Muscle of leg (tissue), 16 donors: ENCODE measurements at places on chromosomes 2 and 18.
A peak's percentile ranks its signal among the peaks of the same experiment; 100 is the strongest.

DNA sequence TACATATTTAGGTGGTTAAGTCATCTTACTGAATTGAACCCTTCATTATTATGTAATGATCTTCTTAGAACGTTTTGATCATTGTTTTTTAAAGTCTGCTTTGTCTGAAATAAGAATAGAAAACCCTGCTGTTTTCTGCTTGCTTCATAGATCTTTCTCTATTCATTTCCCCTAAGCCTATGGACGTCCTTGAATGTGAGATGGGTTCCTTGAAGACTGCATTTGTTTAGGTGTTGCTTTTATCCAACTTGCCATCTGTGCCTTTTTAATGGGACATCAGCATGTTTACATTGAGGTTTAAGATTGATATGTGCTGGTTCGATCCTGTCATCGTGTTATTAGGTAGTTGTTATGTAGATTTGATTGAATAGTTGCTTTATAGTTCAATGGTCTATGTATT lies 95.4 kb downstream of the SNTG2 start:
- H3K36me3 ChIP-seq: no peaks in the 10 kb centered on the region
- H3K27ac ChIP-seq: no peak overlapping the region
- H3K4me3 ChIP-seq: no peak overlapping the region
- H3K27me3 ChIP-seq: no peaks in the 10 kb centered on the region
- DNase-seq: no peak

DNA sequence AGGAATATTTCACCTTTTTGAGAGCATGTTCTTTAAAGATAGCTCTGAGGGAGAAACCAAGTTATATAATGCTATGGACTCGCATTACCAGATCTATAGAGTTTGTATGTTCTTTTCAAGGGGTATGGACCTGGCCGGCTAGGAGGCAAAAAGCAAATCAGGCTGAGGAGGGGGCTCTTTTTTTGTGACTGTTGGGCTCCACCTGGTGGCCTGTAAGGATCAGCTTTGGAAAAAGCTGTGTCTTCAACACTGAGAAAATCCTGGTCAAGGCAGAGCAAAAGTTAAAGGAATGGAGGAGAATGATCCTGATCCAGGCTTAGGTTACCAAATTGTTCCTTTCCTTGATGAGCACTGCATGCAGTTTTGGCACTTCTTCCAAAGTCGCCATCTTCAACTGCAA lies 180.5 kb downstream of the DIS3L2 start:
- no peak overlapping the region for H3K27ac ChIP-seq
- no peaks in the 10 kb centered on the region for H3K27me3 ChIP-seq
- no peaks in the 10 kb centered on the region for H3K36me3 ChIP-seq

DNA sequence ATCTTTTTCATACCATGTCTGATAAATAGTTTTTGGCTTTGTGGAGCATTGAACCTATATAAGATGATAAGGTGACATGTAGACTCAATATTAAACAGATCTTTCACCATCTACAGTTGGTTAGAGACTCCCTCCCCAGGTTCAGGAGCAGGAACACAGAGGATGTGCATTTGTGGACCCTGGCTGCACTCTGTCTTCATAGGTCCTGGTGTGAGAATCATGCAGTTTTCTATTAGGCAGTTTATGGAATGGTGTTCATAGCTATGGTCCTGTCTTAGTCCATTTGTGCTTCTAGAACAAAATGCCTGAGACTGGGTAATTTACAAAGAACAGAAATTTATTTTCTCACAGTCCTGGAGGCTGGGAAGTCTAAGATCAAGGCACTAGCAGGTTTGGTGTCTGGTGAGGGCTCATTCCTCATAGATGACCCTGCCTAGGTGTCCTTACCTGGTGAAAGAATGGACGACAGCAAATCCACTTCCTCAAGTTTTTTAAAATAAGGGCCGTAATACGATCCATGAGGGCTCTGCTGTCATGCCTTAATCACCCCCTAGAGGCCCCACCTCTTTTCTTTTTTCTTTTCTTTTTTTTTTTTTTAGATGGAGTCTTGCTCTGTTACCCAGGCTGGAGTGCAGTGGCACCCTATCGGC lies 35.3 kb upstream of the FAM98A start:
- no peak overlapping the region for H3K4me3 ChIP-seq
- no peak overlapping the region for H3K27ac ChIP-seq

DNA sequence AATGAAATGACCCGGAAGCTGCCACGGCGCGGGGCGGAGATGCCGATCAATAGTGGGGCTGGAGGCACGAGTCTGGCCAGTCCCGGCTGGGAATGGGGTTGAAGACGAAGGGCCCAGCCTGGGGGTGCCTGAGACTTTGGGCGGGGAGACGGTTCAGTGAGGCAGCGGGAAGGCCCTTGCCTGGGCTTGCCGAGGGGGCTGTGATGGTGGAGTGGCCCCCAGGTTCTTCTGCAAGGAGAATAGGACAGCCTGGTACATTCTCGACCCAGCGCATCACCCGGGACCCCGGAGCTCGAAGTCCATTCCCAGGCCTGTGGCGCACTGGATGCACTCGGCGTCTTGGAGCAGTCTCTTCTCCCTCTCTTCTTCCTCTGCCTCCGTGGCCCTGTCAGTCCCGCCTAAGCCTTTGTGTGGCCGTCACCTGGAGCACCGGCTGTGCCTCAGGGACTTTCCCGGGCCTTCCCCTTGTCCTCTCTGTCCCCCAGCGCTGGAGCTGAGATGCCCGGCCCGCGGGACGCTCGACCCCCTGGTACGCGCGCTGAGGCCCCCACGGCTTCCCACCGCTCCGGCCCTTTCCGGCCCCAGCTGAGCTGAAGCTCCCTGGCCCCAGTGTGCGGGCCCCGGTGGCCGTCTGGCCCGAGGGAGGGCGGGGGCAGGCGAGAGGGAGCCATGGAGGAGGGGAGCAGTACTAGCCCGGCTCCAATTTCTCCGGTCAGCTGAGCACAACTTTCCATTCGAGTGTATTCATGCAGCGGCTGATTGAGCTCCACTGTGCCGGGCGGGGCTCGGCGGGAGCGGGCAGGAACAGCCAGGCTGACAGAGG lies 8.0 kb downstream of the SIX3 start:
- peaks cover 97% of the 10 kb centered on the region for H3K27me3 ChIP-seq
- peak; percentile 82 for DNase-seq
- no peak overlapping the region for H3K4me3 ChIP-seq
- H3K4me1 ChIP-seq: peaks cover 30% of the 10 kb centered on the region
- H3K36me3 ChIP-seq: no peaks in the 10 kb centered on the region
- H3K27ac ChIP-seq: no peak overlapping the region

DNA sequence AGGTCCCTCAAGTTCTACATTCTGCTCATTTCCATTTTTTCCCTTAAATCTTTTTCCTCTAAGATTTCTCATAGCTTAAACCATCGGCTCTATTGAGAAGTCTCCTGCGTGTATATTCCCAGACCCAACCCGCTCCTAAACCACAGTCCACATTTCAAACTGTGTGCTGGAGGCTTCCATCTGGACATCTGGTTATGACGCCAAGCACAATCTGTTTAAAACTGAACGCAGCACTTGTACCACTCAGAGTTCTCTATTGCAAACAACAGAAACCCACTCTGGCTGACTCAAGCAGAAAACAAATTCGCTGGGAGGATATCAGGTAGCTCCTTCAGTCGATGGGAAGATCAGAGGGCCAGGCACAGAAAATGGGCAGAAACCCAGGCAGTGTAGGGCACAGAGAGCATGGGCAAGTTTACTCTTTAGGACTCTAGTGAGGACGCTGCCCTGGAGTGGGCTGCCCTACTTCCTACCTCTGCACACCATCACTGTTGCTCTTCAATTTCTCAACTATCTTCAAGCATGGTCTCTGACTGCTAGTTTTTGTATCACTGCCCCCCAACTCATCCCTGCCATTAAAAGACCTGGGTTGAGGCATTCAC lies 5.6 kb upstream of the EML4 start:
- H3K36me3 ChIP-seq: no peaks in the 10 kb centered on the region
- H3K27me3 ChIP-seq: peaks cover 2% of the 10 kb centered on the region
- H3K4me1 ChIP-seq: no peaks in the 10 kb centered on the region
- H3K4me3 ChIP-seq: no peak overlapping the region
- H3K27ac ChIP-seq: no peak overlapping the region
- peak; percentile 37 for DNase-seq

DNA sequence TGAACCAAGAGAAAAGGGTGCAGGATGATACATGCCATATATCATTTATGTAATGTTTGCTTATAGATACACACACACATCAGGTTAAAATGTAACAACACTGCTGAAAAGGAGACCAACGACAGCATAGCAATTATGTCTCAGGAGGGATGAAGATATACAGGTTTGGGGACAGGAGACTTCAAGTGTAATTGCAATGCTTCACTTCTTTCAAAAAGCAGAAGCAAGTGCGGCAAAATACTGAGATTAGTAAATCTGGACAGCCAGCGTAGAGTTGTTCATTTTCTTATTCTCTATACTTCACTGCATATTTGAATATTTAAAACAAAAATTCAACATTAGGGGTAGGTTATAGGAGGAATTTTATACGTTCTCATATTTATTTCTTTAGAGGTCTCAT lies 87.2 kb downstream of the L3MBTL4 start:
- no peak overlapping the region for H3K27ac ChIP-seq
- no peak overlapping the region for H3K4me3 ChIP-seq
- no peak for DNase-seq
- no peaks in the 10 kb centered on the region for H3K36me3 ChIP-seq
- H3K4me1 ChIP-seq: no peaks in the 10 kb centered on the region

DNA sequence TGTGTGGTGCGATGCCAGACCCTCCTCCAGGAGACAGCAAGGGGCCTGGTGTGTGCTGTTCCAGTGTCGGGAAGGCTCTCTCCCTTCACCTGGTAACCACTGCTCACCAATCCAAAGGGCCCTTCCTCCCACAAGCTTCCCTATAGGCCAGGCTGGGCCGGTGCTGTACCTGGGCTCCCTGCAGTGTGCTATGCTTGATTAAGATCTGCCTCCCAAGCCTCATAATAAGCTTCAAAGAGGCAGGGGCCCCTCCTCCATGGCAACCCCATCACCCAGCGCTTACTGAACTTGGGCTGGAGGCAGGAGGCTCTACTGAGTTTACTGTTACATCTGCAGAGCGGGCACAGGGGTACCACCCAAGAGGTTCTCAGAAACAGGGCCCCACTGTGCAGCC lies 4.5 kb upstream of the MAL start:
- no peak for DNase-seq
- H3K36me3 ChIP-seq: no peaks in the 10 kb centered on the region

GRCh38 chr18:37567994-37568359 lies 2.4 kb upstream of the CELF4 start:
- peaks cover 25% of the 10 kb centered on the region for H3K4me1 ChIP-seq
- no peak overlapping the region for H3K4me3 ChIP-seq

- H3K4me1 ChIP-seq: peaks cover 6% of the 10 kb centered on the region
- H3K27ac ChIP-seq: no peak overlapping the region
- H3K4me3 ChIP-seq: no peak overlapping the region
- no peak for DNase-seq
- no peaks in the 10 kb centered on the region for H3K27me3 ChIP-seq
These were observed 36.2 kb downstream of the EHD3 start for GRCh38 chr2:31270131-31270530.

GRCh38 chr18:25469489-25469888 lies 117.5 kb upstream of the ZNF521 start:
- H3K27ac ChIP-seq: no peak overlapping the region
- DNase-seq: peak; percentile 38
- no peaks in the 10 kb centered on the region for H3K36me3 ChIP-seq
- H3K4me1 ChIP-seq: peaks cover 35% of the 10 kb centered on the region

DNA sequence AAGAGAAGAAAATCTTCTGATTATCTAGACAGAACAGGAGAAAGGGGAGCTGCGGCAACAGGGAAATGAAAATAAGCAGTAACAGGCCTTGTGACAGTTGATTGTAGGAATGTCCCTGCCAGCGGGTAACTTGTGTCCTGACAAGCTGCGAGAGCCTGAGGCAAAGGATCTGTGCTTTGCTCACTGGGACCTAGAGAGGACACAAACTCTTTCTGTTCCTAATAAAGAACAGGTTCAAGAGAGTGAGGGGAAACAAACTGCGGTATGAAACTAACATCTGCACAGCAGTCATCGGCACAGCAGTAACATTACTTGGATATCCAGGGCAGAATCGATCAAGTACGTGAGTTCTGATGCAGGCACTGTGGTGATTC lies 103.7 kb upstream of the THOC1 start:
- H3K4me3 ChIP-seq: no peak overlapping the region
- peaks cover 45% of the 10 kb centered on the region for H3K4me1 ChIP-seq
- no peak for DNase-seq
- H3K27ac ChIP-seq: peak overlapping the region; percentile 62
- H3K27me3 ChIP-seq: no peaks in the 10 kb centered on the region

- no peak overlapping the region for H3K27ac ChIP-seq
- no peaks in the 10 kb centered on the region for H3K27me3 ChIP-seq
- H3K4me1 ChIP-seq: no peaks in the 10 kb centered on the region
- peak; percentile 9 for DNase-seq
- no peaks in the 10 kb centered on the region for H3K36me3 ChIP-seq
These were observed 469.4 kb downstream of the DLGAP1 start for GRCh38 chr18:3985664-3986063.

GRCh38 chr2:46379213-46380037 lies 82.2 kb downstream of the EPAS1 start:
- no peak overlapping the region for H3K27ac ChIP-seq
- H3K27me3 ChIP-seq: peaks cover 3% of the 10 kb centered on the region
- H3K4me1 ChIP-seq: peaks cover 17% of the 10 kb centered on the region
- no peak for DNase-seq
- no peak overlapping the region for H3K4me3 ChIP-seq

DNA sequence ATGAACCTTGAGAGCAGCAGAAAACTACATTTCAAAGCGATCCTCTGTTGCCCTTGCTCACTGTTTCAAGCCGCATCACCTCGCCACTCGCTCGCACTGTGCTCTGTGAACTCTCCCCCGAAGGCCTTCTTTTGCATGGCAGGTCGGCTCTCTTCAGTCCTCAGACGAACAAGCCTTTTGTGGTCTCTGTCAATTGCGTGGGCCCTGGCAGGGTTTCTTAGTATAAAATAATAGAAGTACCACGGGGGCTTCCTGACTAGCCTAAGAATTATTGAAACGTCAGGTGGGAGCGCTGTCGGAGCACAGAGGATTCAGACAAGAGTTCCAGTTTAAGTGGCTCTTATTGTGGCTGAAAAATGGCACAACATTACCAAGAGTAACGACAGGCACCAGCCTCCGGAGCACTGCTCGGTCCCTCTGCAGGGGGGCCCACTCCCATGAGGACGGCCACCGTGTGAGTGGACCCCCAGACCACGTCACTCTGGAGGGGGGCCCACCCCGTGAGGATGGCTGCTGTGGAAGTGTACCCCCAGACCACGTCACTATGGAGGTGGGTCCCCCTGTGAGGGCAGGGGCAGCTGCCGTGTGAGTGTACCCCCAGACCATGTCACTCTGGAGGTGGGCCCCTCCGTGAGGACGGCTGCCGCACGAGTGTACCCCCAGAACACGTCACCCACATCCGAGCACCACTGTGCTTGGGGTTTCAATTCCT lies 237.7 kb downstream of the HDAC4 start:
- H3K4me3 ChIP-seq: no peak overlapping the region
- no peak overlapping the region for H3K27ac ChIP-seq
- no peak for DNase-seq
- H3K36me3 ChIP-seq: peaks cover 62% of the 10 kb centered on the region
- H3K4me1 ChIP-seq: peaks cover 19% of the 10 kb centered on the region

GRCh38 chr2:147792966-147793617 lies 51.7 kb upstream of the ACVR2A start:
- H3K4me1 ChIP-seq: no peaks in the 10 kb centered on the region
- H3K36me3 ChIP-seq: no peaks in the 10 kb centered on the region
- H3K27ac ChIP-seq: no peak overlapping the region
- no peak for DNase-seq
